ENCODE measurements at places on chromosomes 5 and 9.

DNA sequence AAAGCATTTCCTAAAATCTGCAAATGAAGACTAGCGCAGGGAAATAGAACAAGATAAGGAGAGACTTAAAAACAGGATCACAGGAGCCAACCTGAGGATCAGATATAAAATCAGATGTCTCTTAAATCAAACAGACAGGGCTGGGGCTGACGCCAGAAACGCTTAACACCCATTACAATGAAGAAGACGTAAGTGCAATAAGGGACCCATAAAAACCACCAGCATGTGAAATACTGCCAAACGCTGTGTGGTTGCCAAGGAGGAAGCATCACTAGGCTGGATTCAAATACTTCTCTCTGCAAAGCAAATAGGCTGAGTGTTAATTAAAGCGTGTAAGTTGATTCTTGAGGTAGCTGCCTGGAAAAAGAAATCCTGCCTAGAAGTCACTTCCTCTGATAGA lies 74.4 kb upstream of the ATP10B start:
- no peak for DNase-seq

- no peak for DNase-seq
Measured at GRCh38 chr9:105994970-105995369, 300.6 kb downstream of the TMEM38B start.

DNA sequence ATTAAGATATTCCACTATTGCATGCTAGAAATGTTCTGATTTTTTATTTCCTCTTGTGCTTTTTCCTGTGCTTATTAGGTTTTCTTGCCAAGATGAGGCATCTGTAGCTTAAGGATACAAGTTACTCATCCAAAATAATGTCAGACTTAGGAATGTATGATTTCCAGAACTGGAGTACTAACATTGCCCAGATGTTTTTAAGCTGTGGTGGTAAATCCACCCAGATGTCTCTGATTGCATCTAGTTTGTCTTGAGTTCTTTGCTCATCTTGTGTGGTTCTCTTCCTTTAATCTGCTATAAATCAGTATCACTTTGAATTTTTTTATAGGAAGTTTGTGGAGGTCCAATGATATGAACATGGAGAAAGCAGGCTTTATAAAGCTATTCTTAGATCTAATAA lies 337.5 kb upstream of the ZNF608 start:
- no peak for DNase-seq

DNA sequence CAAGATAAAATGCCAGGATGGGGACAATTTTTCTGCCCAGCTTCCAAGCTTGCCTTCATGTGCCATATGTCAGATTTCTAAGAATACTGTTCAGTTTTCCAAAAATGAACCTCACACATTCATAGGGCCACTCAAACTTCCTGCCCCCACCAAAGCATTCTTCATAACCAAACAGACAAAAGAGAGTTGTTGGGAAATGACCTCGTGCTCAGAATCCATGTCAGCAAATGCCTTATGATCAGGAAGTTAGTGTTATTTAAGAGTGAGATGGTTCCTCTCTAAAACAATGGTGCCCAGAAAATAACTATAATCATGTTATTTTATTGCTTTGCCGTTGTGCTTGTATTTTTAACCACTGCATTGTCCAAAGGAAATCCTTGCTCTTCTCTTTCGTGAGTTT lies 208.2 kb downstream of the ZNF608 start:
- no peak for DNase-seq

- DNase-seq: no peak
Measured at GRCh38 chr5:170355601-170356098, 33.5 kb downstream of the KCNMB1 start.

GRCh38 chr5:75469017-75469416 lies 42.4 kb downstream of the CERT1 start:
- DNase-seq: no peak
